ENCODE measurements at places on chromosomes 7 and 10.

- DNase-seq: no peak
Observed at GRCh38 chr10:125548878-125549277, 134.1 kb downstream of the TEX36 start.

- no peak for DNase-seq
Observed at GRCh38 chr10:47190301-47190700, 109.7 kb upstream of the GDF10 start.

- no peak for DNase-seq
Observed at GRCh38 chr7:21293771-21294170, 134.1 kb upstream of the SP4 start.

DNA sequence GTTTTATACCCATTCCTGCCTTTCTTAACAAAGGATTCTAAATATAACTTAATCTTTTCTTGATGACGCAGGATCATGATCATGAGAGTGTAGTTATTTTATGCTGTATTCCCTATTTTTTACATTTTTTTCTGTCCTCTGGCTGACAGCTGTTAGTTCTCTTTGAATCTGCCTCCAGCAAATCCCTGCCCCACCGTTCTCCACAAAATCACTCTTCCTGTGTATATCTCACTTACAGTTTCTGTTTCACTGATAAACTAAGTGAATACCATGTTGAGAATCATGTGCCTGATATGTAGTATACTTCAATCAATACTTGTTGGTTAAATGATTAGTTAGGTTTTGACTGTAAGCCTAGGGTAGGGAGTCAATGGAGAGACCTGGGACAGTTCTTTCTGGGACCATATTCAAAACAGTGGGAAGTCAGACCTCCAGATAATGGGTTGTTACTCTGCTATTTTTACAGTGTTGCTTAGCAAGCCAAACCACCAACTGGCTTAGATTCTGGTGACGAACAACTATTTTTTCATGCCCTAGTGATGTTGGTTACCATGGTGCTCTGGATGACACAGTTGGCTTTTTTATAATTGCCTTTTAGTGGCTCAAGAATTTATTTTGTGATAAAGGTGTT, 12.8 kb downstream of the CNNM1 start:
- no peak for DNase-seq

DNA sequence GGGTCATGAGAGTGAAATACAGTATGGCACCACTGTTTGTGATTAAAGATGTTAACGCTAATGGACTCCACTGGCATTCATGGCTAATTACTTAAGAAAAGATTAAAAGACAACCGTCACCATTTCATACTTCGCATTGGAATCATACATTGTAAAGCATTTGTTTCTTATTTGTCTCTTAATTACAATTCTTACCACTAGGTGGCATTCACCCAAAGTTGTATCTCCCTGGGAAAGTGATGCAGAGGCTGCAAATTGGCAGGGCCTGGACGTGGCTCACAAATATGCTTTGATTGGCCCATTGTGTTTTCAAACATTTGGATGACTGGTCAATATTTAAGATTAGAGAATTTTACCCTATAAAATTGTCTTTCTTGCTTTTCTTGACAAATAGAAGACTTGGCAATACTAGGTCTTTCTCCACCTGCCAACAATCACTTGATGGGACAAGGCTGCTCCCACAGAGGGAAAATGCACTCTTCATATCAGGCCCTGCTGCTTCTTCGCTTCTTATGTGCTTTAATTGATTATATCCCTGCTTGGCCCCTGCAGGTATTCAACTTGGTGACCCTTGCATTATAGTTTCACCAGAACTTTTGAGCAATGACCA, 72.1 kb upstream of the STARD3NL start:
- peak; percentile 15 for DNase-seq

GRCh38 chr10:101595591-101596433, 7.7 kb downstream of the DPCD start:
- no peak for DNase-seq

GRCh38 chr10:72085166-72085565, 3.2 kb downstream of the SPOCK2 start:
- DNase-seq: no peak

- DNase-seq: no peak
Observed at GRCh38 chr7:28988091-28988490, 30.0 kb upstream of the TRIL start.

DNA sequence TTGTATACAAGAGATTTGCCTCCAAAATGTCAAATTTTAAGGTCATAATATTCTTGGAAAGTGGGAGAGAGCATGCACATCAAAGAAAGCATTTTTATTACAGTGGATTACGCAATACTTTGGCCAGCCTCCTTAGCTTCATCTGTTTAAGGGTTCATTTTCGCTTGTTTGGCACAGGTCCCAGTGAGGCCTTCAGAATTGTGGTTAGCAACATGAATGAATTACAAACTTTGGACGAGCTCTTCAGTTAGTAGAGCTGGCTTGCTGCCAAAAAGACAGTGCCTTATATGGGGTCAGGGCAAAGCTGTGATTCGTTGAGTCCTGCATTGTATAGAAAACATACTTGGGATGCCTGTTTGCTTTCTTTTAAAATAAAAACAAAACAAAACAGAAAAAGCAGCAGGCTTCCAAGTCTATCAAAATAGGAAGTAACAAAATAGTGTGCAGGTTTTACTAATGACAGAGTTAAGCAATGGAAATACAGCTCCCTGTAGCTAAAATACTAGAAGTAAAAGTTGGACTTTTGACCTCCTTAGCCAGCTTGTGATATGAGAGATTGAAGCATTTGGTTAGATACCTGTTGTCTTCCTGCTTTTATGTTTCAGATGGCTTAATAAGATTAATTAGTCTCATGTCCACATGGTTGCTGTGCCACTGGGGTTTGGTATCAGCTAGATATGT, 190.8 kb downstream of the MLLT10 start:
- peak; percentile 35 for DNase-seq

GRCh38 chr7:15559416-15559928, 2.3 kb downstream of the AGMO start:
- DNase-seq: no peak

DNA sequence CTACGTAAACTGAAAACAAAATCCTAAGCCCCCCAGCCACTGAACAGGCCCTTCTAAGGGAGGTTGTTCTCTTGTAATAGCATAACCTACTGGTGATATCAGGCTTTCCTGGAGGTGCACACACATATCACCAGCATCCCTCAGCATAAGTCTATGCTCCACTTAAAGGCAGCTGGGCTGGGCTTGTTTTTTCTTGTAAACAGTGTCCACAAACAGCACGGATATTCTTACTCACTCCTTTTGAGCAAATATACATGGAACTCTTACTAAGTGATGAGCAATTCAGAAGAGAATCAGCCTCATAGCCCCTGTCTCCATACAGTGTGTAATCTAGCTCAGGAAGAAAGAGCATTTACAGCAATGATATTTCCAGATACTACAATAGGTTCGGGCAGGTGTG, 2.4 kb downstream of the LRIT1 start:
- DNase-seq: no peak

- peak; percentile 28 for DNase-seq
Observed at GRCh38 chr7:3955751-3956696, 655.0 kb downstream of the SDK1 start.

- no peak for DNase-seq
Observed at GRCh38 chr10:46298477-46299285, 11.9 kb downstream of the ANTXRL start.

DNA sequence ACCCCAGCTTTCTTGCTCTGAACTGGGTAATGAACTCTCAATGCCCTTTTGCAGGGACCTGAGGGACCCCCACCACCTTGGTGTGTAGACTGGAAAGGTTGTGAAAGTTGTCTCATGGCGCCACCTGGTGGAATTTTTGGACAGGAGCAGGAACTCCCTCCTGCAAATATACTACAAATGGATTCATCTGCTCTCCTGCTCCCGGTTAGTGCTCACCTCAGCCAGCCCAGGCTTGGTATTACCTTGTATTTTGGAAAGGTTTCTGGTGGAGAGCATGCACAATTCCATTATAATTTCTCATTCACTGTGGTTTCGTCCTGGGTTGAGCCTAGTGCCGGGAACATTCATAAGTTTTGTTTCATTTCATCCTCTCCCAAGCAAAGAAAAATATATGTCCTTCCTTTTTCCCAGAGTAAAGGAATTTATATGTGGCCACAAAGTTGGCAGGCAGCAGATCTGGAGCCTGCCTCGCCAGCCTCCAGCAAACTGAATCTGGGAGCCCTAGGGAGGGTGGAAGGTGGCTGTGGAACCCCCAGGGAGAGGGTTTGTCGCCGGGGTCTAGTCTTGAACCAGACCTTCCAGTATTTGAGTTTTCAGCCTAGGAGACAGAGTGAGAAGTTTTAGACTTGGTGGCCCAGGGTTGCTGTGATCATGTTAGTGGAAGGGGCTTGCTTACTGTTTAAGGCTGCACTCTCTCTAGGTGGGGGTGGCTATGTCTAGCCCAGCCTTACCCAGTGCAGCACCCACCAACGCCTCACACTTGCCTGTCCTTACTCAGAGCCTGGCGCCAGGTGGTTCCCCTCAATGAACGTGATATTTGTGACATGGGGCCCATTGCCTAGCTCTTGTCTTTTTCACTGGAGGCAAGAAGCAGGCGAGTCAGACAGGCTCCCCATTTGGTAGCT, 9.5 kb downstream of the FAM241B start:
- peak; percentile 59 for DNase-seq

DNA sequence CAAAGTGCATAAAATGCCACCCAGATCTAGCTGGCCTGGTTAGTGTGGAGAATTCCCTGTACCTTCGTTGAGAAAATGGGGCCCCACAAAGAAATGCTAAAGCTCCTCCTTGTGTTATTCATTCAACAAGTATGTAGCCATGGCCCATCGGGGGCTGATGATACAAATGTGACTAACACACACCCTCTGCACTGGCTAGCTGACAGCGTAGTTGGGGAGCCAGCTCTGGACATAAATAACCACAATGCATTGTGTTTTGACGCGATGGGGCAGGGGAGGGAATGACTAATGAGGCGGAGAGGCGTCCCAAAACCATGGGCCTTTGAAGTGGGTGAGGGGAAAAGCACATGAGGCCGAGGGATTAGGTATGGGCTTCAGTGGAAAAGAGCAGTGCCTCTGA, 28.2 kb upstream of the ASL start:
- no peak for DNase-seq

DNA sequence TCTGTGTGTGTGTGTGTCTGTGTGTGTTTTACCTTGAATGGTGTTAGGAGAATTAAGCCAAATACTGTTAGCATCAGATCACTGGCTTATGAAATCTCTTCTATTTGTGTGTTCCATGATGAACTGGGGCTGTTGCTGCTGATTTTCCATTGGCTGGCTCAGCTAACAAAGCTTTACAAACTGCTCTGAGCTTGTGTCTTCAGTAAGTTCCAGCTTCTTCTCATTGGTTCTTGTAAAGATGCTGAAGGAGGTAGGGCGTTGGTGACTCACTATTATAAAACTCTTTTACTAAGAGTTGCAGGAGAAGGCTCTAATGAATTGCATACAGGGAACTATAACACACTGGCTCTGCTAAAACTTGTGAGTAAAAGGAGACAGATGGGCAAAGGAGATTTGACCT, 136.4 kb upstream of the PRKCQ start:
- DNase-seq: no peak

DNA sequence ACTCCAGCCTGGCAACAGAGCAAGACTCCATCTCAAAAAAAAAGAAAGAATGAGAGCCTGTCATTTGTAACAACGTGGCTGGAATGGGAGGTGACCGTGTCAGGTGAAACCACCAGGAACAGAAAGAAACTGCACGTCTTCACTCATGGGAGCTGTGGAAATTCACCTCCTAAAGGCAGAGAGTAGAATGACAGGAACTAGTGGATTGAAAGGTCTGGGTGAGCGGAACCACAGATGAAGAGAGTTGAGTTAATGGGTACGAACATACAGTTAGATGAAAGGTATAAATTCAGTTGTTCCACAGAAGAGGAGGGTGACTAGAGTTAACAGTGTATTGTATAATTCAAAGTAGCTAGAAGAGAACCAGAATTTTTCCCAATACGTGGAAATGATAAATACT, 78.6 kb downstream of the MAD1L1 start:
- no peak for DNase-seq

- DNase-seq: peak; percentile 30
Observed at GRCh38 chr7:131945313-131945911, 389.0 kb upstream of the PODXL start.

DNA sequence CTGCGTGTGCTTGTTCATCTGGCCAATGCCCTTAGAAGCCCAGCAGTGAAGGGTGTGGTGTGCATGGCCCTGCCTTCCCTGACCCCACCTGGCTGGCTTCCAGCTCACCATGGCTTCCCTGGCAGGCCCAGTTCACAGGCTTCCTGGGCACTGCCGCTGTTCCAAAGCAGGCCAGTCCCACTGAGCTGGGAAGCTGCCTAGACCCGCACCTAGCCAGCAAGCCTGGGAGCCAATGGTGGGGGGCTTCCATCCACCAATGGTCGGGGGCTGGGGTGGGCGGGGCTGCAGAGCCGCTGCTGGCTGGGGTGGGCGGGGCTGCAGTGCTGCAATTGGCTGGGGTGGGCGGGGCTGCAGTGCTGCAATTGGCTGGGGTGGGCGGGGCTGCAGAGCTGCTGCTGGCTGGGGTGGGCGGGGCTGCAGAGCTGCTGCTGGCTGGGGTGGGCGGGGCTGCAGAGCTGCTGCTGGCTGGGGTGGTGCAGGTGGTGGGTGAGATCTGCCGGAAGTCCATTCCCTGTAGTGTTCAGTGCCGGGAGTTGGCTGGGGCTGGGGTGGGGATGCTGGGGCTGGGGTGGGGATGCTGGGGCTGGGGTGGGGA, 12.4 kb downstream of the CALY start:
- no peak for DNase-seq

DNA sequence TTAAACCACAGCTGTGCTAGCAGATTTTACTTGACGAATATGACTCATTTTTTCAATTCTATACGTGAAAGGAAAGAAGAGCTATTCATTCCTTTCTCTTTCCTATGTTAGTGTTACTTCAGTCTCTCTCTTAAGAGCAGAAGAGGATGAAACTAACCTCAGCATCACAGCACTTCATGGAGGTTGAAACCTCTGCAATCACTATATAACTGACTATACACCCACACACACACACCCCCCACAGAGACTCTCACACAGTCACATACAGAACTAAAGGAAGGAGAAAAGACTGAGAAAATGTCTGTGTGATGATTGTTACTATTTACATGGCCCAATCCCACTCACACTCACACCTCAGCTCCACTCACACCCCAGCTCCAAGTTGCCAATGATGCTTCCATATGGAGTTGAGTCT, 104.2 kb downstream of the KIF20B start:
- DNase-seq: peak; percentile 14

DNA sequence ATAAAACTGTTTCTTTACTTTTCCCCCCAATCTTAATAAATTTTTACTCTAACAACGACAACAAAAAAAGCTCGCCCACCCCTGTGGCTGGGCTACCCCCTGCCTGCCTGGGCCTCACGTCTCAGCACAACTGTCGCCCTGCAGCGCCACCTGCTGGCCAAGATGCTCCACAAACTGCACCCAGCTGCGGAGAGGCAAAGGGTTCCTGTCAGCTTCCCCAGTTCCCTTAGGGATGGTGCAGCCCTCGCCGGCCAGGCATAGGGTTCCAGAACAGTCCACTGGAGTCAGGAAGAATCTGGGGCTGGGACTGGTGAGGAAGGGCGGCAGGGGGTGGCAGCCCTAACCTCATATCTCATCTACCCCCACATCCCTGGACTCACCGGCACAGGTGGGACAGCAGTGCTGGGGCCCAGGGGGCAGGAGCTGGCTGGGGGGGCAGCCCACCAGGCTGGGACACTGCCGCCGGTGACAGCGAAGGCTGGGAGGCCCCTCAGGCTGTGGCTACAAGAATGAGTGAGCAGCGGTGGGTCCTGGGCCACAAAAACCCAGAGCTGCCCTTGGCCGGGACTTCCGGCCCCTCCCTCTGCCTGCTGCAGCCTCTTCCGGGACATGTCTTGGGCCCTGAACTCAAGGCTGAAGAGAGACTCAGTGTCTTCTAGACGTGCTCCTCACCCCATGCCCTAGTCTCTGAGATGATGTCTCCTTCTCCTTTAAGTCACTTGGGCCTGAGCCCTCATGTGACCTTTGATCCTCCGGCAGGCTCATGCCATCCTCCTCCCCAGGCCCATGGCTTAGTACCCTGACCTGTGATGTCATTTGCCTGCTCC, 21.2 kb downstream of the ATP6V1F start:
- DNase-seq: peak; percentile 88

All from GM18507 (cell line).